EH (cell line): ENCODE measurements at places on chromosomes 2 and 18.

GRCh38 chr2:200431996-200432705 is 77.7 kb downstream of the KCTD18 start:
- DNase-seq, result peak; percentile 77

- DNase-seq, result no peak
Measured at GRCh38 chr2:240129731-240130392, 6.2 kb downstream of the COPS9 start.

DNA sequence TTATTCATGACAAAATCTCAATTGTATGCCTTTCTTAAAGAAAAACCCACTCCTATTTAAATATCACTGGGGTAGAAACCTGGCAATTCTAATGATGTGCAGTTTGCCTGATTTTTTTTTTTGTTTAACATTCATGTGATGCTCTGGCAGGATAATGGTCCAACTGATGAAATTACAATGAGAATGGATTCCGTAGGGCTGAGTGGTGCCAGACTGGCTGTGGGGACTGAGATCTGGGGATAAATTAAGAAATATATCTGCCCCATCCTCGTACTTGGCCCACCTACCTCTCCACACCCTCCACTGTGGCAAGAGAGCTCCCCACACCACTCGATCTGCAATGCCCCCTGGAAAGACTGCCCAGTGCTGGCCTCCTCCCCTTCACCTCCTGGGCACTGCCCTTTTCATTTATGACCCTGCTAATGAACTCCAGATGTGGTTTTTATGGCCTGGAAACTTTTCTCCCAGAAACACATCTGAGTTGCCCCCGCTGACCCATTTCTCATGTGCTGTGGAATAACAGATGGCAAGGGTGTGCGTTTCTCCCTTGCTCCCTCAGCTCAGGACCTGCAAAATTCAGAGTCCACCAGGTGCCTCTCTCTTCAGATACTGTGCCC is 33.0 kb upstream of the RPL37A start:
- peak; percentile 50 for DNase-seq

- no peak for DNase-seq
Measured at GRCh38 chr18:10559553-10560451, 34.0 kb downstream of the NAPG start.

GRCh38 chr2:139079311-139079710 is 299.1 kb upstream of the NXPH2 start:
- DNase-seq, result no peak

- peak; percentile 92 for DNase-seq
Measured at GRCh38 chr2:231222318-231223000, 24.0 kb downstream of the ARMC9 start.

DNA sequence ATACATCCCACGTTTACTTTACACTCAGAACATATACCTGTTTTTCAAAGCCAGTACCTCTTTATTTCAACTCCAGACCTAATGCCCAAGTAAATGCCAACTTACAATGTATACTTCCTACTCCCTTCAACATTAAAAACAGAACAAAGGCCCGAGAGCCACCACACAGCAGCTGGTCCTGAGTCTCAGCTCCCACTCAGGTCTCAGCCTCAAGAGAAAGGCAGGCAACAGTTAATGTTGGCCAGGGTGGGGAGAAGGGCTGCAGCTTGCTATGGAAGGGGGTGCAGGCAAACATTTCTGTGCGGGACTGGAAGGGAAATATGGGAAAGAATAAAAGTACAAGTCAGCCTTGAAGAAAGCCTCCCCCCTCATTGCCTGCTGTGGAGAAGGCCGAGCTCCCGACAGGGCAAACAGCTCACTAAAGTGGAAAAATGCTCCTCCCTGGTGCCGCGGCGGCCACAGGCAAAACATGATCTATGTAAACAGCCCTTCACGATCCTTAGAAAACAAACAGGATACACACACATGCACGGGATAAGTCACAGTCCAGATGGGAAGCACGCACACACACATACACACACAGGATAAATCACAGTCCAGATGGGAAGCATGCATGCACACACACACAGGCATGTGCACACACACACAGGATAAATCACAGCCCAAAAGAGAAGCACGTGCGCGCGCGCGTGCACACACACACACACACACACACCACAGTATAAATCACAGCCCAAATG is 67.4 kb downstream of the ADNP2 start:
- no peak for DNase-seq

- DNase-seq, result peak; percentile 57
Measured at GRCh38 chr2:133568172-133568571, at the start of gene NCKAP5. Gene NCKAP5, minus strand, starts transcription at chr2:133568463. Its CDS starts 50,937 bp downstream, at chr2:133517526.

DNA sequence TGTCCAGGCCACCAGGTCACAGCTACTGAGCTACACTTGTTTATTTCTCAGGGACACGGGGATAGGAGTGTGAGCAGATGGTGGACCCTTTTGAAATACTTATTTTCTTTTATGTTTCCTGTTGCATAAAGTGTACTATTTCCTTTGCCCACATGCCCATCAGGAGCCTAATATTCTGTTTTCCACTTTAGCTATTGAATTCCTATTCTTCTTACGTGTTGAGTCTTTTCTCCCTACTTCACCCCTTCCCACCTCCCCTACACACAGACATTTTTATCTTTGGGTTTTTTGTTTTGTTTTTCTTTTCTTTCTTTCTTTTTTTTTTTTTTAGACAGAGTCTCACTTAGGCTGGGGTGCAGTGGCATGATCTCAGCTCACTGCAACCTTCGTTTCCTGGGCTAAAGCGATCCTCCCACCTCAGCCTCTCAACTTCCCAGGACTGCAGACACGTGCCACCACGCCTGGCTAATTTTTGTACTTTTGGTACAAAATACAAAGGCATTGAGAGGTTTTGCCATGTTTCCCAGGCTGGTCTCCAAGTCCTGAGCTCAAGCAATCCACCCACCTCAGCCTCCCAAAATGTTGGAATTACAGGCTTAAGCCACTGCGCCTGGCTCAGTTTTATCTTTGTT is 5.2 kb upstream of the GPR55 start:
- no peak for DNase-seq

- no peak for DNase-seq
Measured at GRCh38 chr2:23158306-23158705, 226.7 kb upstream of the KLHL29 start.

- no peak for DNase-seq
Measured at GRCh38 chr18:3827236-3827845, 377.4 kb downstream of the TGIF1 start.

DNA sequence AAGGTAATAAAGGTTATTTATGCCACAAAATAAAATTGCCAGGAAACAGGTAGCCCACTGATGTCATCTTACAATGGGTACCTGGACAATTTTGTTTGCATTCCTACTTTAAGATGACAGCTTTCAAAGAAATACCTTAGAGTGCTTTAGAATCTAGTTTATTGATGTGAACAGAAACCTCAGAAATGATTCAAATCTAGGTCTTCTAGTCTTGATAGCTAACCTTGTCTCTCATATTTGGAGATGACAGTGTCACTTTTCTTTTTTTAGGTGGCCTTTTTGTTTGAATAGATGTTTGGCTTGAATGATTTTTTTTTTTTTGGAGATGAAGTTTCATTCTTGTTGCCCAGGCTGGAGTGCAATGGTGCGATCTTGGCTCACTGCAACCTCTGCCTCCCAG is 69.1 kb downstream of the PIK3C3 start:
- DNase-seq, result no peak

DNA sequence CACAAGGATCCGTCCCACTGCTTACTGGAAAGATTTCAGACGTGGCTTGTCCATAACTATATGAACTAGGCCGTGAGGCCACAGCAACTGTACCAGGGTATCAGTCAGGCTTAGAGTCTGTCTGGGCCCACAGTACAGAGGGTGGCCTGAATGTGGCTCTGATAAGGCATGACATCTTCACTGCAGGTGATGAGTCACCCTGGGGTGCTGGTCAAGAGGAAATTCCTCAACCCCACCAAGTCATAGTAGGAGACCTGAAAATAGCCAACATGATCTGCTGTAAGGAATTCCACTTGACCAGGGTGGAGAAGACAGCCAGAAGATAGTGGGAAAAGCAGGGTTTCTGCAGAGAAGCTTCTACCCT is 107.7 kb downstream of the INHBB start:
- peak; percentile 89 for DNase-seq

DNA sequence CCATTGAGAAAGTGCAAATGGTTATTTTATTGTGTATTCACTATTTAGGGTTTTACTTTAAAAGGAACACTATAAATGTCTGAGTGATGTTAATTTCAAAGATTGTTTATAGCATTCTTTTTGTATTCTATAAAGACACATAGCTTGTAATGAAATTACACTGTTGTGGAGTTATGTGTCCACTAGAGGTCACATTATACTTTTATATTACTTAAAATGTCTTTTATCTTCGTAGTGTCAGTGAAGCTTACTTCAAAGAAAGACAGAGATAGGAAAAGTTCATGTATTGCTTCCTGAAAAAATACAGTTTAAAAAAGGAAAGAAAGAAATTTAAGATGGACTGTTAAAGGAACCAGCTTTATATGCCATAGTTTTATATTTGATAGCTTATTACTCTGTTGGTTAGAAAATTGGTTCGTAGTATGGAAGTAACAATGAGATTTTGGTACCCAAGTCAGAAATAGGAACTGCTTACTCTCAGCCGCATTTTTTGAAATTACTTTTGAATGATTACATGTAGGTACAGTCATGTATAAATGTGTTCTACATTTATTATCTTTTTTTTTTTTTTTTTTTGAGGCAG is 20.5 kb downstream of the APLF start:
- peak; percentile 31 for DNase-seq

GRCh38 chr2:10865841-10866240 is 45.9 kb upstream of the KCNF1 start:
- DNase-seq, result no peak

- no peak for DNase-seq
Measured at GRCh38 chr2:178589335-178589734, 109.1 kb downstream of the PLEKHA3 start.

DNA sequence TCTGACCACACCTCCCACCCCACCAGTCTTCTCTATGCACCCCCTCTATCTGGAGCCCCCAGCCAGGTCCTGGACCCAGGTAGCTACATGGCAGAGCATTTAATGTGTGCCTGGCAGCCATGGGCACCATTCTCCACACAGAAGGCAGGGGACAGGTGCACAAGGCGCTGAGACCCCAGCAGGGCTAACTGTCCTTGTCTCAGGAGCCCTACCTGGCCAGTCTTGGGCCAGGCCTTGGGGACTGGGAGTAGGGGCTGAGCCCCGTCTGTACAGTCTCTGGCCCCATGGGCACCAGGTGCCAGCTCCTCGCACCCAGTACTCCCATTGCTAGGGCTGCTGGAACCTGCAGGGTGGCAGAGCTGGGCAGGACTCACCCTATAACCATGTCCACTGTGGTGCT is 2.9 kb downstream of the GNLY start:
- DNase-seq, result no peak

DNA sequence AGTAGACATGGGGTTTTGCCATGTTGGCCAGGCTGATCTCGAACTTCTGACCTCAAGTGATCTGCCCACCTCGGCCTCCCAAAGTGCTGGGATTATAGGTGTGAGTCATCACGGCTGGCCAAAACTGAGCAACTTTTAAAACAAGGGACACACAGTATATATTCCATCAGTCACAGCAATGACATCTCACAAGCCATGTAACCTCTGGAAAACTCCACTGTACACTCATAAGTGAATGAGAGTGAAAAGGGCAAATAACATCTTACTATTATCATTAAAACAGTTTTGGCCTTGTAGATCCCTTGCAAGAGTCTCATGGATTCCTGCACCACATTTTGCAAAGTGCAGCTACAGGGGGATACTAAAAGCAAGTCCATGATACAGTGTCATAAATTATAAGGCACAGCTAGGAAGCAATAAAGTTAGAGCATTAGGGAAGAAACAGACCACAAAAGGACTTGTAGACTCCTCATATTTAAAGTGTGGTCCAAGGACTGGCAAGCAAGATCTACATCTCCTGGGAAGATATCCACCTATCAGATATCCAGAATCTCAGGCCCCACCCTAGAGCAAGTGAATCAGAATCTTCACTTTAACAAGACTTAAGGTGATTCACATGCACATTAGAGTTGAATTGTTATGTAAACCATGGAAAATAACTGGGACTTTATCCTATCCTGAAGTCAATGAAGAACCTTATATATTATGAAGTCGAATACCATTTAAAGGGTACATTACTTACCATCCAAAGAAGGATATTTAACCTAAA is 5.7 kb downstream of the SMC6 start:
- peak; percentile 41 for DNase-seq

- no peak for DNase-seq
Measured at GRCh38 chr18:63286926-63287325, 32.6 kb downstream of the BCL2 start.

- peak; percentile 57 for DNase-seq
Measured at GRCh38 chr2:157336137-157337010, 10.8 kb upstream of the ERMN start.

GRCh38 chr18:79452190-79452990 is 56.7 kb downstream of the NFATC1 start:
- no peak for DNase-seq

DNA sequence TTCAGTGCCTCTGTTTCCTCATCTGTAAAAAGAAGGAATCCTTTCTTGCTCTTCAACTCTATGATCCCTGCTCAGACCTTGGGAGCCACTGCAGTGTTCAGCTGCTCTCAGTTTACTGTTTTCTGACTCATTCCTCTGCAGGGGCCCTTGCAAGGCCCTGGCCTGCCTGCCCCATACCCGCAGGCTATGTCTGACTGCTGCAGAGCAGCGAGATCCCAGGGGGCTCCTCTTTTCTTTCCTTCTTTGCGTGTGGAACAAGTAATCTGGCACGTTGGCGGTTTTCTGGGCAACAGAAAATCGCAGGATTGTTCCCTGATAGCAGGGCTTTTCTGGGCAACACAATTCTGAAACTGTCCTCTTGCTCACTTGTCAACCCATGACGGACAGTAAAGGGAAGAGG is 376.0 kb downstream of the DCC start:
- no peak for DNase-seq

GRCh38 chr2:231909631-231910030 is 16.6 kb downstream of the NPPC start:
- DNase-seq, result no peak

DNA sequence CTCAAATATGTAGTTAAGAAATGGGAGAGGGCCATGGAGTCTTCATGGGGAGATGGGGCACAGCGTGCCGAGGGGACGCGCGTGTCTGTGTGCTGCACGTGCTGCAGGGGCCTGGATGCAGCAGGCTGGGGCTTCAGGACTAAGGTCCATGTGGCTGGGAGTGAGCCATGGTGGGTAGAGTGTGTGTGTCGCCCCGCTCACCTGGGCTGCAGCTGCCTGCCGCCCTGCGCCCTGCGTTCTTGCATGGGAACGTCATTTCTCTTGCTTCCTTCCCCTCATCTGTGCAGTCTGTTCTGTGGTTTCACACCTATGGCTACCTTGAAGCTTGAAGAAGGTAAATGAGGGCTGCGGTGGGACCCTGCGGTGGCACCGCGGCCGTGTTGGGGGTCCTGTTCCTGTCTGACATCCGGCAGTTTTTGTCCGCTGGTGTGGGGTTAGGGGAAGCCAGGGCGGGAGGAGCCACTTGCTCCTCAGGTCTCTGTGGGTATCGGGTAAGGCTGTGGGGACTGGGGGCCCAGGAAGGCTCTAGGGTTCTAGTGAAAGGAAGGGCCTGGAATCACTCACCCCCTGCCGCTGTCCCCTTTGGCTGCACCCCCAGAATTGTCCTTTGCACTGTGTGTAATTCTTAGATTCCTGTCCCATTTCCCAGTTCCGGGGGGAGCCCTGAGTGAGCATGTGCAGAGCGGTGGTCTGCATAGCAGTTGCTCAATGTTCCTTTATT is 54.1 kb upstream of the HS6ST1 start:
- no peak for DNase-seq

- DNase-seq, result no peak
Measured at GRCh38 chr2:148983896-148984295, 54.6 kb upstream of the LYPD6B start.

GRCh38 chr2:215425021-215425782 is 10.7 kb downstream of the FN1 start:
- DNase-seq, result peak; percentile 34

GRCh38 chr2:43977677-43978375 is 18.0 kb downstream of the LRPPRC start:
- peak; percentile 14 for DNase-seq
